ENCODE measurements at places on chromosomes 5 and 9.
A peak's percentile ranks its signal among the peaks of the same experiment; 100 is the strongest.

- no peak for DNase-seq
Observed at GRCh38 chr5:463301-463700, 20.3 kb downstream of the EXOC3 start.

DNA sequence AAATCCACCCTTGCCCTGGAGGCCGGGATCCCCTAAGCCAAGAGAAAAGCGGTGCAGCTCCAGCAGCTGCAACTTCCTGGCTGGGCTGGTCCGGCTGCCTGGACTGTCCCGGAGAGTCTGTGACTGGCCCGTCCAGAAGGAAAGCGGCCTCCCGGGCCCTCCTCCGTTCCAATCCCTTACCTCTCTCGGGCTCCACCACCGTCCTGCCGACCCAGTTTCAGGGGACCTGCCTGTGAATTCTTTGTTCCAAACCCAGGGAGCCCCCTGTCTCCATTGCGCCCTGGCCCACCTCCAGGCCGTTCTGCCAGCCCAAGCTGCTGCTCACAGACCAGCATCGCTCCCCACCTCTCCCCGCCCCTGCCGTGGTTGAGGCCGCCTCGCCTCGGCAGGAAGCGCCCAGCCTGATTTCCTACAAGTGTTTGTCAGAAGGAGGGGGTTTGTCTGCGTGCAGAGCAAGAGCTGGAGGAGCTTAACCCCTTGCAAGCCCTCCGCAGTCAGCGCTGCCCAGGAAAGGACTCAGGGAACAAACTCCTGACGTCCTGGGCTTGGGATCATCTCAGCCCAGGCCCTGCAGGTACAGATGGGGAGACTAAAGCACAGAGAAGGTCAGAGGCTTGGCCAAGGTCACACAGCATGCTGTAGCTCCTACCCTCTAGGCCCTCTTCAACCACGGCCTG is at the start of gene AKNA:
AKNA (minus strand) TSS at position 303 of the 677 bp plus-strand sequence. CDS start 6,649 bp downstream, outside the sequence.
- peak; percentile 71 for DNase-seq

DNA sequence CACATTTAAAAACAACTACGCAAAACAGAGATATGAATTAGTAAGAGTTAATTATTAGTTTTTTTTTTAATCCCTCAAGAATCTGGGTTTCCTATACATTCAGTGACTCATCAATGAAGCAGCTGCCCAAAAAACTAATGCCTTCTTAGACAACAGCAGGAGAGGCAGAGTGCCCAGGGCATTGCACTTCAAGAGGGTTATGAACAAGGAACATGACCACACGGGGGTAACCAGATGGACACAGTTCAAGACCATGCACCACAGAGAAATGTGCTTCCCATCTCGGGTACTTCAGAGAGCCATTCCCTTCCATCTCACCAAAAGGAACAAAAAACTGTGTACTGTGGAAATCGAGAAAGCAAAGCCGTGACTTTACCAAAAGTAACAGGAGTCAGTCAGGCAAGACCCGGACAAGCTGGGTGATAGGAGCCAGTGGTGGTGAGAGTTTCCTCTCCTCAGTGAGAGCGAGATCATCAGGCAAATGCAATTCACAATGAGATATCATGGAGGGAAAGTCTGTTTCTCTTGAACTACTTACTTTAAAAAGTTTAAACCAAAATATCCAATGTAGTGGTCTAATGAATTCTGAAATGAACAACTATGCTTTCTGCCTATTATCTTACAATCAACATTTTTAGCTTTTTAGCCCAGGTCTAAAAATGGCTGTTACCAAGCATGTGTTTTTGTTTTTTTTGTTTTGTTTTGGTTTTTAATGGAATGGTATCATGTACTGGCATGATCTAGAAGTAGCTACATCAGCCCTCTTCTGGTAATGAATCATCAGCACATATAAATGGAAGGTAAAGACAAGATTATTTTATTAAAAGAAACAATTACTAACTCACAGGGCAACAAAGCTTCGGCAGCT is 192.1 kb downstream of the TSSK1B start:
- no peak for DNase-seq

DNA sequence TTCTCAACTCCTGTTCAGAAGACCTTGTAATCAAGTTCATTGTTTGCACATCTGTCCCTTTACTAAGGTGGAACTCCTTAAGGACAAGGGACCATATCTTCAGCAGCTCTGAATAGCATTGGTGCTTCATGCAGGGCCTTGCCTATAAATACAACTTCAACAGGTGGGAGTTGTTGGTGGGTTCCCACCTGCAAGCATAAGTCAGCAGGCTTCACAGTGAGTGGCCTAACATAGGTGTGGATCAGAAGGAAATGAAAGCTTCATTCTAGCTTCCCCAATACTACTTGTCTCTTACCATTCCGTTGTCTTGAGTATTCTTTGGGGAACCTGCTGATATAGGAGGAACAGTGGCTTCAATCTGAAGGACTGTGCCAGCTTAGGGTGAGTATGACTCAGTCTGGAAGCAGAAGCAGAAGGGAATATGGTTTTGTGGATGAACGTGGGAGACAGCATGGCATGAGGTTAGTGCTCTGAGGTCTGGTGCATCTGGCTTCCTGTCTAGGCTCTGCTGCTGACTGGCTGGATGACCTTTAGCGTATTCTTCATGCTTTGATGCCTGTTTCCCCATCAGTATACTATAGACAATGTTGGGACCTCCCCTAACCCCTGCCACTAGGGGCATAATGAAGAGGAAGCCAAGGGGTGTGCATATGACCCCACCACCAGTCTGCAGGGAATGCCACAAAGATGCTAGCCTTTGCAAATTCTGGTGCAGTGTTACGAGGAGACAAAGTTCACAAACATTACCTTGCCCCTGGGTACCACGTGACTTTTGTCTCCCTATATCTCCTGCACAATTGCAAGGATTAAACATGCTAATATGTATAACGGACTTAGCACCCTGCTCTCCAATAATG is 192.3 kb downstream of the PALM2AKAP2 start:
- DNase-seq: no peak

DNA sequence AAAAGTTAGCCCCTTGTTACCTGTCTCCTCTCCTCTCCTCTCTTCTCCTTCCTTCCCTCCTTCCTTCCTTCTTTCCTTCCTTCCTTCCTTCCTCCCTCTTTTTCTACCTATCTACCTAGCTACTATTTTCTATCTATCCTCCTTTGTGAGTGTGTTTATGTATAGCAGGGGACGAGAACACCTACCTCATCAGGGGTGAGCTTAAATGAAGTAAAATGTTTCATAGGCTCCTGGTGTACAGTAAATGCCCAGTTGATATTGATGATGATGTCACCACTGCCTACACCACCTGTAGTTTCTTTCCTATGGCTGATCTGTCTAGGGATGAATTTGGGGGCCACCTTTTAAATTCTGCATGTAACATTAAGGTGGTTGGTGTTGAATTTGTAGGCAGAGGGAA is 4.3 kb downstream of the SPIN1 start:
- DNase-seq: no peak

DNA sequence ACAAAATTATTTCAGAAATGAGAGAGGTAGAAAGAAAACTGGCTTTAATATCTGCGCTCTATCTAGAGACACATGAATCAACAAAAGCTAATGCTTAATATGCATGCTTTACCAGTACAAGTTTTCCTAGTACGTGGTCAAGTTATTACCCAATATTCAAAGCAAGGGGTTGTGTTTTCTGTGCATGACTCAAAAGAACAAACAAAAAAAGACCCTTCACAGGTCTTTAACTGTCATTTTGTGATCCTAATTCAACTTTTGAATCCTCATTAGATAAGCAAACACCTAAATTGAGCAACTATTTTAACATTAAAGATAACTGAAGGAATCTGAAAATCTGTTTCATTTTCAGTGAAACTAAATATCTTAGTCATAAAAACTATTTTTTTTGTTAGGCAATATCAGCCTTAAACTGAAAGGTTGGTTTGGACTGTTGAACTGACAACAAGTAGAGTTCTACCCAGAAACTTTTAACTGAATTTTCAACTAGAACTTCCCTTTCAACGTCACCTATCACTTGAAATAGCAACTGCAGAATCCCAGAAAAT is 12.5 kb downstream of the ST8SIA4 start:
- DNase-seq: no peak

GRCh38 chr5:154966081-154966841 is 25.4 kb downstream of the MRPL22 start:
- DNase-seq: no peak

GRCh38 chr5:112795944-112796678 is 58.4 kb downstream of the APC start:
- no peak for DNase-seq

DNA sequence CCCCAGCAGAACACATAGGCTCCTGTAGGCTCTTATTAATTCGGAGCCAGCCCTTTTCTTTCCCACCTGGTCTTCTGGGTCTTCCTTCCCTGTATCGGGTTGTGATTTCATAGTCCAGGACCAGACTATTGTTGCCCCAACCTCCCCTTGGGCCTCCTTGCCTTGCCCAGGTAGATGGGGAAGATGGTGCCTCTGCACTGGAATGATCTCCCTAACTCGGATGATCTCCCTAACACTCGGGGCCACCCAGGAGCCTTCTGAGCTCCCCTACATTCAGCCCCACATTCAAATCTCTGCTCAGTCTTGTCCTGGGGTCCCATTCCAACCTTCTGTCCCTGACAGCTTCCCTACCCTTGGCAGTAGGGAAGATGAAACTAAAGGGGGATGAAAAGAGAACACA is 2.7 kb upstream of the IRF1 start:
- DNase-seq: no peak

- no peak for DNase-seq
Observed at GRCh38 chr9:5563417-5563815, 53.1 kb downstream of the PDCD1LG2 start.

DNA sequence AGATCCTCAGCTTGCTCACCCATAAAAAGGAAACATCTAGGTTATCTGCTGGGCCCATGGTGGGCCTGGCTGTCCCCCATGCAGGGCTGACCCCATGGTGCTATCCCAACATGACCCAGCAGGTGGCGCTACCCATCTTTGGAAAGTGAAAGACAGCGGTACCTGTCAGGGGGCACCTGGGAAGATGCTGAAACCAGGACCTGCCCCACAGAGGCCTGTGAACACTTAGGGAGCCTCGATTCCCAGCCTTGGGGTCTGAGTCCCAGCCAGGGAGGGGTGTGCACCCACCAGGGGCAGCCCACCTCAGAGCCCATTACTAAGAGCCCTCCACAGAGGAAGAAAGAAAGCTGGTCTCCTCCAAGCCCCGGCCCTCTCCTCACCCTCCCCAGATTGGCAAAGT is 46.6 kb upstream of the IPPK start:
- peak; percentile 78 for DNase-seq

GRCh38 chr5:159412284-159413046 is 82.2 kb upstream of the IL12B start:
- peak; percentile 43 for DNase-seq

GRCh38 chr5:15286650-15287049 is 213.3 kb upstream of the FBXL7 start:
- DNase-seq: no peak

DNA sequence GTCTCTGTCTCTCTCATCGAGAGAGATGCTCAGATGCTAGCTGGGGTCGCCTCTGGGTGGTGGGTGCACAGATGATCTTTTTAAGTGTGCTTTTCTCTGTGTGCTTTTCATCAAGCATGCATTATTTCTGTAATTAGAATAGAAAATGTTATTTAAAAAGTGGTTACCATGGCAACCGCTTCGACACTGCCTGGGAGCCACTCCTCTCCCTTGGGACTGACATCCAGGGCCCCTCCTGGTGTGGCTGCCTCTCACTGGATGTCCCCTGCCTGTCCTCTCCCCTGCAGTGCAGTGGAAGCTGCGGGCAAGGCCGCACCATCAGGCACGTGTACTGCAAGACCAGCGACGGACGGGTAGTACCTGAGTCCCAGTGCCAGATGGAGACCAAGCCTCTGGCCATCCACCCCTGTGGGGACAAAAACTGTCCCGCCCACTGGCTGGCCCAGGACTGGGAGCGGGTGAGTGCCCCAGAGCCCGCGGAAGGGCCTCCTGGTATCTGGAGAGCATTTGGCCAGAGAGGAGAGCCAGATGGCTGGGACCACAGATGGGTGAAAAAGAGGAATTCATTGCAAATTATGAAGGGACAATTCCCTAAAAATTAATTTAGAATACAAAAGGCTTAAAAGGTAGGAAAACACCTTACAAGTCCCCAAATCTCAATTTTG is 34.7 kb downstream of the ADAMTSL2 start:
- no peak for DNase-seq

- DNase-seq: peak; percentile 21
Observed at GRCh38 chr5:112878760-112879159, 17.7 kb downstream of the SRP19 start.
